Stimulated activated CD8-positive, alpha-beta memory T cell treated with anti-CD3 and anti-CD28 coated beads, Interleukin-7, amount 100 ng/mL, for 1 hour (primary cell): ENCODE measurements at places on chromosomes 3 and 15.

- no peak for DNase-seq
Measured at GRCh38 chr15:48866141-48866563, 11.8 kb upstream of the EID1 start.

DNA sequence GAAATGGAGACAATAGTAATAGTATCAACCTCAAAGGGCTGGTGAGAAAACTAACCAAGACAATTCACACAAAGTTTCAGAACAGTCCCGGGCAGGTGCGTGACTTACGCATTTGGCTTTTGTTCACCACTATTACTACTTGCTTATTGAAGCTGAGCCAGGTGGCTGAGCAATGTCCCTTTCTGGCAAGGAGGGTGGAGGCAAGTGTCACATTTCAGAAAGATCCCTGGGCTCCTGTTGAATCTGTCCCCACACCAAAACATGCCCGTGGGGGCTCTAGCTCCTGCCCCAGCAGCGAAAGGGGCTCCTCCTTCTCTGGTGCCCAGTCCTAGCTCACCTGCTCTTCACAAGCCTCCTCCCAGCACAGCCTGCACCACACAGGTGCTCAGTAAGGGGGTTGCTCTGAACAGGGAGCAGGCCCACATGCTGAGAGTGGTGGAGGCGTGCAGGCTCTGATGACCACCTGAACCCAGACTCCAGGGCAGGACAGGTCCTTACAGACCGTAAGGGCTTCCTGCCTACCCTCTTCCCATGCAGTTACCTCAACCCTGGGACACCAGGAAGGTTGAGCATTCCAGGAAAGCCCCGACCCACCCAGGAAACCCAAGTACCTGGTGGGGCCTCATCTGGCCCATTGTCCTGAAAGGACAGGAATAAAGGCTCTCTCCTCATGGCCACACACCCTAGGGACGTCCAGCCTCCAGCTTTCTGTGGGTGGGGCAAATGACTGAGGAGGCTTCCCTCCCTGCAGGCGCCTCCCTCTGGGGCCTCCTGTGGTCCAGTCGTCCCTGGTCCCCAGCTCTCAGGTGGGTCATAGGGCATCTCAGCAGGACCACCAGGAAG is 32.6 kb downstream of the SEMA7A start:
- no peak for DNase-seq

DNA sequence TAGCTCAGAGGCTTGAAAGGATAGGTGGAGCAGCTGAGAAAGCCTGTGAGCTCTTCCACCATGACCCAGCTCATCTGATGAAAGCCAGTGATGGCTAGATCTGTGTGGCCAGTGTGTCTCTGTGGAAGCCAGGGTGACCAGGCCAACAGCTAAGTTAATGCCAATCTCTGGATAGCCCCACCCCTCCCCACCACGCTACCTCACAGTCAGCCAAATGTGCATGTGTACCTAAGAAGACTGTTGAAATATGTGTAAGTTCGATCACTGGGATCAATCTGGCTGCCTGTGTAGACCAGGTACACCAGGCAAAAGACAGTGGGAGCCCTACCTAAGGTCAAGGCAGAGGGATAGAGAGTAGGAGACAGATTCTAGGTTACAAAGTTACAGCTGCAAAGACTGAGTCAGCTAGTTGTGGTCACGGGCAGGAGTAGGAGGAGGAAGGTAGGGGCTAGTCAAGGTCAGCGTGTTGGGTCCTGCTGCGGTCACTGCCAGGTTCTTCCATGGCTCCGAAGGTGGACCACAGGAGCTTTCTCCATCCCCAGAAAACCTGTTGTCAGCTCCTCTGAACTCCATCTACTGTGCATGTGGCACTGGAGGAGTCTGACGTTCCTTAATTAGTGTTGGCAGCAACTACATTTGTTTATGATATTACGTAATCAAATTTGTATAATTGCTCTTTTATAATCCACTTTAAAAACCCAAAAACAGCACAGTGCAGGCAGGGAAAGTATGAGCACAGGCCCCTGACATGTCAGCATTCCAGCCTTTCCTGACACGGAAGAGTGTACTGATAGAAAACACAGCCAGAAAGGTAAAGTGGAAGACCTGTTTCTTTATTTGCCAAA is 318.0 kb downstream of the CLSTN2 start:
- no peak for DNase-seq

GRCh38 chr15:80530737-80531365 is 126.7 kb downstream of the ARNT2 start:
- no peak for DNase-seq

DNA sequence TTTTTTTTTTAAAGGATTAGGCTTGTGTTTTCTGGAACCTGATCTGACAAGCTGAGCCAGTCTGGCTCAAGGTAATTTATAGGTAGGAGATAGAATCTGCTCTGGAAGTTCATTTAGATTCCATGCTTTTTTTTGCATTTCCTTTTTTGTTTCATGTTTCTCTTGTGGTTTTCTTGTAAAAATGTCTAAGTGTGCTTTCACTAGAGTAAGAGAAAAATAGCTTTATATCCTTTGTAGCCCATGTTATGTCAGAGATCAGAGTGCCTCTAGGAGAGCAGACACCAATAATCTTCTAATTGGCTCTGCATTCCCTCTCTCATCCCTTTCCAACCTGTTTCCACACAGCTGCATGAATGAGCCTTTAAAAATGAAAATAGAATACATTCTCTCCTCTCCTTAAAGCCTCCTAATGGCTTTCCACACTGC is 389.8 kb upstream of the KCNMB2 start:
- DNase-seq = no peak

DNA sequence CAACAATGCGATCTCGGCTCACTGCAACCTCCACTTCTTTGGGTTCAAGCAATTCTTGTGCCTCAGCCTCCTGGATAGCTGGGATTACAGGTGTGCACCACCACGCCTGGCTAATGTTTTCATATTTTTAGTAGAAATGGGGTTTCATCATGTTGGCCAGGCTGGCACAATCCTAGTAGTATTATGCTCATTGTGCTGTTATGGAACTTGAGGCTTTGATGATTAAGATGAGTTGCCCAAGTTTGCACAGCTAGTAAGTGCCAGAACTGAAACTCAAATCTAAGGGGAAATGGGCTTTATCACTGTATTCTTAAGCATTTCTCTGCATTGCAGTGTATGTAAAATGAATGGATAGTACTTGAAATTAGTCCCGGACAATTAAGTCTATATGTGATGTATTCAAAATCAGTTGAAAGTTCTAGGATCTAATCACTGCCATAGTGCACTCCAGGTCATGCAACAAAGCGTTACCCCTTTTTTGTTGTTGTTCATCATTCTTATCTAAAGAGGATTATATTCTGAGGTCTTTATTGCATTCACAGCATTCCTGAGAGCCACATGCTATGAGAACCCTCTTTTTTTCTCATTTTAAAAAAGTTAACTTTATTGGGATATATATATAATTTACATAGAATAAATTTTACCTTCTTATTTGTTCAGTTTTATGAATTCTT is 378.7 kb upstream of the CNTN6 start:
- no peak for DNase-seq

DNA sequence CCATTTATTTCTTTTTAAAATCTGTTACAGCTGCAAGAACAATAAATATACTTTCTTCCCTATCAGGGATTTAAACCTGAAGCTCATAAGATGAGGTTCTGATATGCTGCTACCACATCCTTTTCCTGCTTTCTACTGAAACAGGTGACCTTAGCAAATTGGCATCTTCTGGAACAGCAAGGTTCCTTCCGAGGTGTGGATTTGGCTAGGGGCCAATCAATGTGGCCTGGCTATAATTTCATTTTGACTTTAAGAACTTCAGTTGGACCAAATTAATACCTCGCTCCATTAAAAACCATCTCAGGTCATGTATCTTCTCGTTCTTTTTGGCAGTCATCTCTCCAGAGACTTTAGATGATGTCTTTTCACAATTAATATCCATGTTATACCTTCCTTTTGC is 53.4 kb upstream of the C3orf80 start:
- DNase-seq = no peak

GRCh38 chr3:139339219-139339906 is 4.5 kb upstream of the MRPS22 start:
- no peak for DNase-seq

DNA sequence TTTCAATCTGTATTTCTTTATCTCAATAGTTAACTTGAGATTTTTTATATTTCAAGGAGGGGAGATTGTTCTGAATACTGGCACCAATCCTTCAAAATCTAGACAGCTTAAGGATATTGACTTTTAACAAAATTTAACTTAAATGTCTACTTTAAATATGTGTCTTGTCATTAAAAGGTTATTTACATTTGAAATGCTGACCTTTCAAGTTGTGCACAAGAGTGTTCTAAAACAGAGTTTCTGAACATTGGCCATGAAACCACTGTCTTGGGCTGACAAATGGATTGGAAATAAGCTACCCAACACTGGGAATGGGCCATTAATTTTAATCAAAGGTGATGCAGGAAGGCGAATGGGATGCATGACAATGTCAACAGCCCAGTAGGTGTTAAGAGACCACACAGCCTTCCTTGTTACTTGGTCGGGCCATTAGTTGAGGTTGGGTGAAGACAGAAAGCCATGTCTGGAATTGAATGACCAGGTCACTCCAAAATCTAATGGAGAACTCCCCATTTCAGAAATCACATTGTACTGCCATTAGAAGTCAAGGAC is 128.5 kb downstream of the CDIN1 start:
- no peak for DNase-seq

DNA sequence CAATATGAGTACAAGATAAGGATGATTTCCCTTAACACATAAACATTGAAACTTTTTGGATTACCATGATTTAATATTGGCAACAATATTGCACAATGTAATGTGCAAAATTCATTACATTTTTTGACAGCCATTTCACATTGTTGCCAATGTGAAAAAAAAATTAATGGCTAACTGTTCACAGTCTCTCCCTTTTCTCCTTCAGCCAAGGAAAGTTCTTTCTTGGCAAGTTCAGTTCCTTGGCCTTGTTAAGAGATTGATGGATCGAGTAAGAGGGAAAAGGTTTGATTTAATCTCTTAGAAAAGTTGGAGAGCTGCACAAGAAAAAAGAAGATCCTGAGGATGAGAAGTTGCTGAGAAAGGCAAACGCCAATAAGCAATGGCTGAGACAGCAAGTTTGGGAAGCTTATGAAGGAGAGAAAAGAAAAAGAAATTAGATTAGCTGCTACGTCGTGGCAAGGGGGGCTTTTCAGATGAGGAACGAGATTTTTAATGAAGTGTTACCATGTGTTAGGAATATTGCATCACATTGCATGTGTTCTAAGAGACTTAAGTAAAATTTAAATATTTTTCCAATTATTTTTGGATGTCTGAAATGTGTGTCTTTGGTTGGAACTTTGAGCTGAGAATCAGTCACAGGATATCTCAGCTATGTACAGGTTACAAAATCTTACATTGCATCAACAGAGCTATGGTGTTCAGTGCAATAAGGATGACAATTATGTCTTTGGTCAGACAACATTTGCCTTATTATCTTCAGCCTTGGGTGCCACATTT is 61.4 kb upstream of the ZNF280D start:
- DNase-seq = no peak

DNA sequence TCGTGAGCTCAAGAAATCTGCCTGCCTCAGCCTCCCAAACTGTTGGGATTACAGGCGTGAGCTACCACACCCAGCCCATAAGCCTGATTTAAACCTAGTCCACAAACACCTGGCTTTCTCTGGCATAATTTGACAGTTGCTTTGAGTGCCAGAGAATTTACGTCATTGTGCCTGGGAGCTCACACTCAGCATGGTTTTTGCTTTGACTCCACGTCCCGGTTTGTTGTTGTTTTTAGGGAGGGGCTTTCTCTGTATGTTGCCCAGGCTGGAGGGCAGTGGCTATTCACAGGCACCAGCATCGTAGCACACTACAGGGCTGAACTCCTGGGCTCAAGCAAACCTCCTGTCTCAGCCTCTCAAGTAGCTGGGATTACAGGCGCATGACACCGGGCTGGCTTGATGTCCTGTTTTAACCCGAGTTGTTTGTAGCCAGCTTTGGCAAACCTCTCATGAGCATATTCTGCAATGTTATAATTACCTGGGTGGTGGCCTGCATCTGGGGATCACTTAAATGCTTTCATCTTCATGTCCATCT is 32.7 kb downstream of the CEMIP start:
- no peak for DNase-seq

- DNase-seq = no peak
Measured at GRCh38 chr3:50003824-50004223, 63.9 kb downstream of the RBM6 start.

DNA sequence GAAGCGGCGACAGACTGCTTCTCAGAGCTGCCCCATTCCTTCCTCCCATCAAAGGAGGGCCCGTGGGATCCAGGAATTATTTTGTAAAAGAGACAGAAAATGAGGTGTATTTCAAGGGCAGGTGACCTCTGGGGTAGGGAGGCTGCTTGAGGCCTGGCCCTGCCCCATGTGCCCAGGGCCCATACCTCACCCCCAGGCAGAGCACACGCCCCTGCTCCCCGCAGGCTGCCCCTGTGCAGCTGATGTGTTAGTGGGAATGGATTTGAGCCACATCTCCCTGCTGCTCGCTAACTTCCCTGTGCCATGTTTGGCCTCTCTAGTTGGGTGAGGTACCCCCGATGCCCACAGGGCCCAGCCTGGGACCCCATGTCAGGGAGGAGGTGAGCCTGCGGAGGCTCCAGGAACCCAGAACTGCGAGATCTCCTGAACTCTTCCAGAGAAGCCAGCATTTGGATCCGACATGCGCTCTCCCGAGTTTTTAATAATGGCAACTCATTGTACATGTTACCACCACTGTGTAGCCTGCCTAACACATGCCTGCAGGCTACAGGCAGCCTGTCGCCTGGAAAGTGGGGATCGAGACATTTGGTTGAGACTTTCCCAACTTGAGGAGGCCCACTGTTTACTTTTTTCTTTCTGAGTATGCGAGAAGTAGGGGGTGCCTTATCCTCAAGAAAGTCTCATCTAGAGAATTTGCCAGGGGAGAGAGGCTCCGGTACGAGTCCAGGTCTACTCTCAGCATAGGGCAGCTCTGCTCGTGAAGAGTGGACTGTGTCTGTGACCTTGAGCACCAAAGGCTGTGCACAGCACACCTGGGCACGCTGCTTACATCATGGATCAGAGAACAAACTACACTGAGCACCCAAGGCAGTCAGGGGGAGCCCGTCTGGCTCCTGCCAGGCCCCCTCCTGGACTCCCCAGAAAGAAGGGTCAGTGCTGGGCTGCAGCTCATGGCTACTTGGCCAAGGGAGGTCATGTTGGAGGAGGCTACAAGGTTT is 36.1 kb downstream of the PCSK6 start:
- no peak for DNase-seq

GRCh38 chr15:59307165-59307537 is 65.5 kb downstream of the MYO1E start:
- DNase-seq = no peak

GRCh38 chr3:152097770-152098169 is 171.0 kb upstream of the MBNL1 start:
- no peak for DNase-seq

GRCh38 chr15:38810686-38811085 is 246.1 kb upstream of the RASGRP1 start:
- DNase-seq = no peak

GRCh38 chr15:69015591-69015990 is 1.1 kb downstream of the NOX5 start:
- DNase-seq = no peak

GRCh38 chr15:86355801-86356200 is 276.1 kb downstream of the AGBL1 start:
- DNase-seq = no peak

- DNase-seq = no peak
Measured at GRCh38 chr3:22960105-22960984, 242.8 kb upstream of the UBE2E2 start.

- no peak for DNase-seq
Measured at GRCh38 chr15:29690765-29691475, 131.3 kb downstream of the TJP1 start.
